Karpas-422 (cell line): ENCODE measurements at places on chromosomes 3 and 15.
A peak's percentile ranks its signal among the peaks of the same experiment; 100 is the strongest.

- H3K27me3 ChIP-seq = no peaks in the 10 kb centered on the region
- H3K4me3 ChIP-seq = no peak overlapping the region
- H3K4me1 ChIP-seq = no peaks in the 10 kb centered on the region
- peak; percentile 28 for DNase-seq
Measured at GRCh38 chr15:38229705-38230310, 22.8 kb upstream of the SPRED1 start.

- no peaks in the 10 kb centered on the region for H3K4me1 ChIP-seq
- no peak for DNase-seq
- H3K4me3 ChIP-seq = no peak overlapping the region
- H3K27me3 ChIP-seq = no peaks in the 10 kb centered on the region
Measured at GRCh38 chr15:71337197-71337845, 222.1 kb downstream of the THSD4 start.

DNA sequence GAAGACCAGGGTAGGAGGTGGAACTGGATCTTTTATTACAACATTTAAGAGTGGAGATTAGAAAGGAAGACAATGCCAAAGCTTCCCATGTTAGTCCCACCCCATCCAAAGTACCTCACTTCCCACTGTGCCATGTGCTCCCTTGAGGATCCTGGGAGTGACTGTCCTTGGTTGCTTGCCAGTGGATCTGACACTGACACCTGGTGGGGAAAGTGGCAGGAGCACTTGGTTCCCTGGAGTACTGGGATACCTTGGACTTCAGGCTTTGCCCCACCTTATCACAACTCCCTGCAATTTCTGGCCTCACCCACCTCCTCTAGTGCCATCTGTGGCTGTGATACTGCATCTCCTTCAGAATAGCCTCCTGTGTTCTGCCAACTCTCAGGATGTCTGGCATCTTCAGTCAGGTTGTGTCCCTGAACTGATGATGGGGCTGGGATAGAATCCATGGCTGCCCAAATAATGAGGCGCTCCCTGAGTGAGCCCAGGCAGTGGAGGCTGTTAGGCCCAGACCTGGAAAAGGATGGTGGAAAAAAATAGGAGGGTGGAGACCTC, 1.3 kb downstream of the ELL3 start:
- no peaks in the 10 kb centered on the region for H3K27me3 ChIP-seq
- peak overlapping the region; percentile 99 for H3K27ac ChIP-seq
- H3K36me3 ChIP-seq = peaks cover 46% of the 10 kb centered on the region
- peak overlapping the region; percentile 96 for H3K4me3 ChIP-seq

GRCh38 chr3:148708409-148708808, 10.7 kb downstream of the AGTR1 start:
- H3K27me3 ChIP-seq = no peaks in the 10 kb centered on the region
- DNase-seq = no peak
- H3K4me3 ChIP-seq = no peak overlapping the region
- H3K27ac ChIP-seq = no peak overlapping the region
- H3K4me1 ChIP-seq = no peaks in the 10 kb centered on the region

- H3K36me3 ChIP-seq = no peaks in the 10 kb centered on the region
- no peak for DNase-seq
- H3K27ac ChIP-seq = no peak overlapping the region
- H3K27me3 ChIP-seq = no peaks in the 10 kb centered on the region
Measured at GRCh38 chr3:127196466-127197299, 3.8 kb downstream of the PRR23E start.

- no peaks in the 10 kb centered on the region for H3K36me3 ChIP-seq
- H3K27ac ChIP-seq = no peak overlapping the region
- H3K27me3 ChIP-seq = no peaks in the 10 kb centered on the region
- H3K4me1 ChIP-seq = peaks cover 21% of the 10 kb centered on the region
- DNase-seq = no peak
Measured at GRCh38 chr3:15653321-15653720, 51.8 kb downstream of the BTD start.

- no peaks in the 10 kb centered on the region for H3K36me3 ChIP-seq
- no peak for DNase-seq
- H3K27me3 ChIP-seq = no peaks in the 10 kb centered on the region
- no peak overlapping the region for H3K4me3 ChIP-seq
Measured at GRCh38 chr15:33608714-33609113, 297.9 kb downstream of the RYR3 start.

DNA sequence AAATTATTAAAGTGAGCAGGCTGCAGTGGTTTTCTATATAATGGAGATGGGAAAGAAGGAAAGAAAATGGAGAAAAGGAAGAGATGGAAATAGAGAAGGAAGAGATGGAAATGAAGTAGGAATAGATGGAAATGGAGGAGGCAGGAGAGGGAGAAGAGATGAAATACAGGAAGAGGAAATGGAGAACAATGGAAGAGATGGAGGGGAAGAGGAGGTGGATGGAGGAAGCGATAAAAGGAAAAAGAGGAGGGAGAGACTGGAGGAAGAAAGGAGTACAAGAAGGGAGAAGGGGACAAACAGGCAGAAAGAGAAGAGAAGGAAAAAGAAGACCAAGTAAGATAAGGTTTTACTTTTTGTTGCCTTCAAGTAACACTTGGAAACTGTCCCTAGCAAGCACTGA, 67.6 kb downstream of the CLASP2 start:
- H3K4me3 ChIP-seq = no peak overlapping the region
- no peak overlapping the region for H3K27ac ChIP-seq
- H3K4me1 ChIP-seq = peaks cover 34% of the 10 kb centered on the region
- H3K36me3 ChIP-seq = no peaks in the 10 kb centered on the region
- no peak for DNase-seq
- no peaks in the 10 kb centered on the region for H3K27me3 ChIP-seq

DNA sequence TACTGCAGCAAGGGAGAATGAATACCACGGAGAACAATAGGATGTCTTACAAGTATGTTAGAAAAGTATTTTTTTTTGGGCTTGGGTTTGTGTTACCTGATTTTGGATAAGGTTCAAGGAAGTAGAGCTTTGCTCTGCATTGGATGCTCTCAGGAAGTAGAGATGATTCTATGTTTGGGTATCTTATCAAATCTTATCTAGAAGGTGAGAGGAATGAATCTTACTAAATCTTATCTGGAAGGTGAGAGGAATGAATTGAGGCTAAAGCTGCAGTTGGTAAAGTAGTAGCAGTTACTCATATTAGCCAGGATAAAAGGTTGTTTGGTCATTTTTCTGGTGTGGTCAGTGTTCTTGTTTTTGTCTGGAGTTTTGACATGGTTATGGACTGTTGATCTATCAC, 17.4 kb downstream of the TFG start:
- H3K27ac ChIP-seq = no peak overlapping the region
- H3K27me3 ChIP-seq = no peaks in the 10 kb centered on the region
- H3K4me3 ChIP-seq = no peak overlapping the region
- H3K4me1 ChIP-seq = no peaks in the 10 kb centered on the region
- H3K36me3 ChIP-seq = peaks cover 59% of the 10 kb centered on the region

GRCh38 chr3:81003008-81003645, 758.3 kb downstream of the GBE1 start:
- H3K4me1 ChIP-seq = no peaks in the 10 kb centered on the region
- H3K27me3 ChIP-seq = no peaks in the 10 kb centered on the region; the same call in 1 of the 2 replicates
- no peaks in the 10 kb centered on the region for H3K36me3 ChIP-seq
- H3K27ac ChIP-seq = no peak overlapping the region

GRCh38 chr3:154018100-154018696, 103.0 kb upstream of the ARHGEF26 start:
- no peak overlapping the region for H3K4me3 ChIP-seq
- DNase-seq = peak; percentile 77
- no peaks in the 10 kb centered on the region for H3K36me3 ChIP-seq
- no peak overlapping the region for H3K27ac ChIP-seq
- H3K4me1 ChIP-seq = no peaks in the 10 kb centered on the region
- H3K27me3 ChIP-seq = no peaks in the 10 kb centered on the region

DNA sequence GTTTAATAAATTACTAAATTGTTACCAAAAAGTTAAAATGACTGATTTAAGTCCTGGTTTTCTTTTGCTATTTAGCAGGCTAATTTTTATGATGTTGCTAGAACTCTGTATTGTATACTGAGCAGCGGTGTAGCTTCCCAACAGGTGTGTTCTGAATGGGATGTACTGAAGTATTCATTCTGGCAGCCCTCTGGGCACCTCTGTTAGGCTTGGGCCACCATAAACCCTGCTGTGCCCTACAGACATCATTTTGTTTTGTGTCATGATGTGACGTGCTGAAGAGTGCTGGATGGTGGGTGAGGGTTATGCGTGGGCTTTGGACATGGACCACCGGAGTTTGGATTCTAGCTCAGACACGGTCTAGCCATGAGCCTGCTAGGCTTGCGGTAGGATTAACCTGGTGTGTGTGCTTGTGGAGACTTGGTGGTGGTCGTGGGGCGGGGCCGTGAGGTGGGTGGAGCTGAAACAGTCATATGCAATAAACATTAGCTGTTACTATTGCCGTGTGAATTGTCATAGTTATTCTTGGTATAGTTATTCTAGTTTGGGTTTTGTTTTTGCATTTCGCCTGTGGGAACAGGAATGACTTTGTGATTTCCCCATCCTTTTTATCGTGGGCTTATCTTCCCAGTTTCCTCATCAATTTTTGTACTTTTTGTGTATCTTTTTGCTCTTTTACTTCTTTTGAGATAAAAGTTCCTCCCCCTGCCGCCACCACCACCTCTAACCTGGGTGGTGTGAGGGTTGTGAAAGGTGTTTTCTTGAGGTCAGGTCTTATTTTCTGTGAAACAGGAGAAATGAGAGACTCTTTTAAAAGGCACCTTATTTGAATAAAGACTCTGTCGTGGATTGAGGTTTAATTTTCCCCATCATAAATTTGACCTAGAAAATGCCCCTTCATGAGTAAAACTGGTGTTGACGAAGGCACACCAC, 93.7 kb downstream of the MCTP2 start:
- 0 out of 2 replicates have a peak, but pooled peaks cover 6% of the 10 kb centered on the region for H3K36me3 ChIP-seq
- no peaks in the 10 kb centered on the region for H3K27me3 ChIP-seq
- H3K4me1 ChIP-seq = peaks cover 20% of the 10 kb centered on the region
- H3K4me3 ChIP-seq = no peak overlapping the region
- H3K27ac ChIP-seq = no peak overlapping the region

- H3K27ac ChIP-seq = no peak overlapping the region
- H3K27me3 ChIP-seq = no peaks in the 10 kb centered on the region
- no peak for DNase-seq
- H3K36me3 ChIP-seq = peaks cover 36% of the 10 kb centered on the region
Measured at GRCh38 chr3:10088256-10088655, 19.8 kb downstream of the FANCD2OS start.

DNA sequence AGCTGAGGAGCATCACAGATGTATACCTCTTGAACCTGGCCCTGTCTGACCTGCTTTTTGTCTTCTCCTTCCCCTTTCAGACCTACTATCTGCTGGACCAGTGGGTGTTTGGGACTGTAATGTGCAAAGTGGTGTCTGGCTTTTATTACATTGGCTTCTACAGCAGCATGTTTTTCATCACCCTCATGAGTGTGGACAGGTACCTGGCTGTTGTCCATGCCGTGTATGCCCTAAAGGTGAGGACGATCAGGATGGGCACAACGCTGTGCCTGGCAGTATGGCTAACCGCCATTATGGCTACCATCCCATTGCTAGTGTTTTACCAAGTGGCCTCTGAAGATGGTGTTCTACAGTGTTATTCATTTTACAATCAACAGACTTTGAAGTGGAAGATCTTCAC, 3.0 kb downstream of the CCR8 start:
- H3K4me3 ChIP-seq = no peak overlapping the region
- DNase-seq = no peak
- no peaks in the 10 kb centered on the region for H3K4me1 ChIP-seq

DNA sequence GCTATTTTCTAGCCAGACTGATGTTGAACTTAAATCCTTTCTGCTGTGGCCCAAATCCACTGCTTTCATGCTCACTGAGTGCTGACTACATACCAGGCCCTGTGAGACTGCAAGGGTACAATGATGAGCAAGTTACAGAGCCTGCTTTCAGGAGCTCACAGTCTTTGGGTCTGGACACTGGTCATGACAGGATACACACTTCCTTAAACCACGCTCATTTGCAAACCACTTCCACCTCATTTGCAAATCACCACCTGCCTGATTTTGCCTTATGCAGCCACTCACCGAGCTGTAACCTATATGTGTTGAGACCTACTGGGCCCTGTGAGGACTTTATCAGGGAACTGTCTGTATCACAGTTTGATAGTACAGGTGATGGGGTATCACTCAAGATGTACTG, 50.2 kb upstream of the LRRC58 start:
- peak overlapping the region; percentile 75 for H3K27ac ChIP-seq
- no peaks in the 10 kb centered on the region for H3K36me3 ChIP-seq
- peak overlapping the region; percentile 22; the same call in 1 of the 2 replicates for H3K4me3 ChIP-seq
- H3K4me1 ChIP-seq = peaks cover 58% of the 10 kb centered on the region

GRCh38 chr3:6985848-6986247, 124.9 kb downstream of the GRM7 start:
- H3K36me3 ChIP-seq = no peaks in the 10 kb centered on the region
- H3K4me1 ChIP-seq = no peaks in the 10 kb centered on the region
- no peak for DNase-seq
- no peak overlapping the region for H3K4me3 ChIP-seq
- H3K27me3 ChIP-seq = no peaks in the 10 kb centered on the region

DNA sequence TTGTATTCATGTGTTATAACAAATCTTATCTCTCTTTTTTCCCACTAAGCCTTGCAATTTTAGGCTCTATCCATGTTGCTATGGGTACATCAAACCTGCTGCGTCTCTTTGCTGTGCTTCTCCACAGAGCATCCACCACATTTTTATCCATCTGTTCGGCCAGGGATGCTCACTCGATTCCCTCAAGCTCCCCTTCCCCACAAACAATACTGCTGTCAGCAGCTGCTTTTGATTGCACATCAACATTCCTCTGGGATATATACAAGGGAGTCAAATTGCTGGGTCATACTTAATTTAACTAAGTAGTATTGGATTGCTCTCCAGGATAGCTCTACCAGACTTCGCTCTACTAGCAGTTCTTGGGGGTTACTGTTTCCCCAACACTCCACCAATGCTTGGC, 36.8 kb downstream of the TMEM108 start:
- H3K27me3 ChIP-seq = no peaks in the 10 kb centered on the region
- H3K36me3 ChIP-seq = no peaks in the 10 kb centered on the region
- no peak overlapping the region for H3K27ac ChIP-seq
- no peak overlapping the region for H3K4me3 ChIP-seq

GRCh38 chr15:27468151-27468591, 497.2 kb downstream of the GABRG3 start:
- H3K4me3 ChIP-seq = no peak overlapping the region
- no peak overlapping the region for H3K27ac ChIP-seq
- no peaks in the 10 kb centered on the region for H3K36me3 ChIP-seq
- no peak for DNase-seq

GRCh38 chr3:182596676-182597410, 196.5 kb upstream of the ATP11B start:
- no peaks in the 10 kb centered on the region for H3K4me1 ChIP-seq
- no peak for DNase-seq
